ENCODE measurements at places on chromosomes 3 and 15.

- DNase-seq = no peak
These were observed 41.9 kb upstream of the SLC6A1 start for GRCh38 chr3:10950476-10951294.

DNA sequence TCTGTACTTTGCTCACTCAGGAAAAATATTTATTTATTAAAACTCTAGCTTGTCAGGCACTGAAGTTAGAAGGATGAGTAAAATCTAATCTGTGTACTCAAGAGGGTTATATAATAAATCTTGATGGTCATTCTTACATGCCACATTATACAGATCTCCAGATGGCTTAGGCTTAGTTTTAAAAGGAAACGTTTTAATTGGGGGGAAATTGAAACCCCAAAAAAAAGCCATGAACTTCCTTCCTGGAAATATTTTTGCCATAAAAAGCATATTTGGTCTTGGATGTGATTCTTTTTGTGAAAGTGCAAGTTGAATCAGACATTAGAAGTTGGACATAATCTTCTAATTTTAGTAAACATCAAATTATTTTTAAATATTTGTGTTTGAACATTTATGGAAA, 6.0 kb downstream of the SENP8 start:
- no peak for DNase-seq

GRCh38 chr3:50068134-50068533, 20.6 kb upstream of the RBM5 start:
- DNase-seq = no peak

GRCh38 chr15:41631880-41632470, 28.2 kb upstream of the MGA start:
- DNase-seq = no peak

DNA sequence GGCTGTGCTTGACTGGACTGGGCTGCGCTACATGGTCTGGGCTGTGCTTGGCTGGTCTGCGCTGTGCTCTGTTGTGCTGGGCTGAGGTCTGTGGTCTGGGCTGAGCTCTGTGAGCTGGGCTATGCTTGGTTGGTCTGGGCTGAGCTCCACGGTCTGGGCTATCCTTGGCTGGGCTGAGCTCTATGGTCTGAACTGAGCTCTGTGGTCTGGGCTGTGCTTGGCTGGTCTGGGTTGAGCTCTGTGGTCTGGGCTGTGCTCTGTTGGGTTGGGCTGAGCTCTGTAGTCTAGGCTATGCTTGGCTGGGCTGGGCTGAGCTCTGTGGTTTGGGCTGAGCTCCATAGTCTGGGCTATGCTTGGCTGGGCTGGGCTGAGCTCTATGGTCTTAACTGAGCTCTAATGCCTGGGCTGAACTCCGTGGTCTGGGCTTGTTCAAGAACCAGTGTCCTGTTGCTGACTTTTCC, 92.0 kb downstream of the PLXNA1 start:
- DNase-seq = no peak

GRCh38 chr15:96514607-96515285, 184.2 kb downstream of the NR2F2 start:
- DNase-seq = no peak

DNA sequence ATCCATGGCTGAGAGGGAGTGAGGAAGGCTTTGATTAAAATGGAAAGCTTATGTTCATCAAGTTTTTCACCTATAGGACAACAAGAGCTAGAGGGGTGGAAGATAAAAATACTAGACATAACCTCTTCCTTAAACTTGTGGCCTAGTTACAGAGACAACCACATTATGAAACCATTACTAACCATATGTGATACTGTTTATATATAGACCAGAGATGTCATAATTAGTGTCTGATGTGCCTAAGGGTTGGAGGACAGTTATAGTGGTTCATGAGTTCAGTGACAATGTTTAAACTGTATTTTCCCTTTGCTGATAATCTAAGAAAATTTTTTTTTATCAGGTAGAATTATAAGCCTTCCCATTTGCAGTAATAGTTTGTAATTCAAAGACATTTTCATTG, 23.7 kb downstream of the PHLDB2 start:
- DNase-seq = no peak

DNA sequence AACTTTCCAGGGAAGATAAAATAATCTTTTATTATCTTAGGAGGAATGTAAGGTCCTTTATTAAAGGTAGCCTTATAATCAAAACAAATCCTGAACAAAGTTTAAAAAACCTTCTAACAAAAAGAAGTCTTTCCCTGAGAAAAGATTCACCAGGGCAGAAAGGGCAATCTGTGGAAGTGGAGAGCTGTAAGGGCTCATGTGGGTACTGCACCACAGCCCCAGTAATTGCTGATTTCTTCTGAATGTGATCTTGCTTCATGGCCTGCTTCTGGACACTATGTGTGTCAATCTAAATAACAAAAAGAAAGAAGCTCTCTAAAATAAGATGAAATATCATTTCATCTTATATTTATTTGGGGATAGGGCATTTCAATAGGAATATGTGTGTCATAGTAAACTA, 1501.6 kb downstream of the OTOL1 start:
- DNase-seq = no peak

- DNase-seq = no peak
These were observed 3.0 kb downstream of the SLC27A2 start for GRCh38 chr15:50184863-50185504.

GRCh38 chr3:17939157-17939556, 196.7 kb upstream of the TBC1D5 start:
- DNase-seq = no peak
